ENCODE measurements at places on chromosomes 2 and 18.

GRCh38 chr2:23806201-23806600, 120.7 kb downstream of the ATAD2B start:
- no peak for DNase-seq

GRCh38 chr2:105102963-105103421, 65.1 kb downstream of the MRPS9 start:
- no peak for DNase-seq

DNA sequence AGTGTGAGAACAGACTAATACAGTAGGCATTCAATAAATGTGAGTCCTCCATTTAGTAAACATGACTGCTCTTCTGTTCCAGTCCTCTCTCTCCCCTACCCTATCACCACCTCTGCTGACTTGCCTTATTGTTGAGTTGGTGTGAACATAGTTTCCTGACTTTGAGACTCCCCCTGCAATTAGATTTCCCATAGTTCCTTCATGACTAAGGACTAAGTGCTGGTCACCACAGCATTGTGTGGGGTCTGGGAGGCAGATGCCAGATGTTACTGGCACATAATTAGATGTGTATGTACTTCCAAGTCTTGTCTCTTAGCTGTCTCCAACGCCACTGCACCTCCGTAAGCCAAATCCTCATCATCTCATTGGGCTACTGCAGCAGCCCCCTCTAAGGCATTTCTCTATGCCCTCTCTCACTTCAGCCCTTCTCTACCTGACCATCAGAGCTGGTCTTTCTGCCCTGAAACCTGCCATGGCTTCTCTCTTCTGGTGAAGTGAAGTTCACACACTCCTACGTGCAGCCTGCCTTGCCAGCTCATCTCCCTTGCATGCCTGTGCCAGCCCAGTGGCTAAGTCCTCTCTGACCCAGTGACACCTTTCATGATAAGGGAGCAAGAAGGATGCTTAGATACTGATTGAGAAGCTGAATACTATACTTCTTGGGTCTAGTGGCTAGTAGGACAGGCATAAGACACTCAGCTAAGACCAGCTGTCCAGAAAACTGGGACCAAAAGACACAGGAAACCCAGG, 81.6 kb upstream of the ALPP start:
- no peak for DNase-seq

GRCh38 chr18:5461041-5461440, 82.8 kb downstream of the EPB41L3 start:
- no peak for DNase-seq

DNA sequence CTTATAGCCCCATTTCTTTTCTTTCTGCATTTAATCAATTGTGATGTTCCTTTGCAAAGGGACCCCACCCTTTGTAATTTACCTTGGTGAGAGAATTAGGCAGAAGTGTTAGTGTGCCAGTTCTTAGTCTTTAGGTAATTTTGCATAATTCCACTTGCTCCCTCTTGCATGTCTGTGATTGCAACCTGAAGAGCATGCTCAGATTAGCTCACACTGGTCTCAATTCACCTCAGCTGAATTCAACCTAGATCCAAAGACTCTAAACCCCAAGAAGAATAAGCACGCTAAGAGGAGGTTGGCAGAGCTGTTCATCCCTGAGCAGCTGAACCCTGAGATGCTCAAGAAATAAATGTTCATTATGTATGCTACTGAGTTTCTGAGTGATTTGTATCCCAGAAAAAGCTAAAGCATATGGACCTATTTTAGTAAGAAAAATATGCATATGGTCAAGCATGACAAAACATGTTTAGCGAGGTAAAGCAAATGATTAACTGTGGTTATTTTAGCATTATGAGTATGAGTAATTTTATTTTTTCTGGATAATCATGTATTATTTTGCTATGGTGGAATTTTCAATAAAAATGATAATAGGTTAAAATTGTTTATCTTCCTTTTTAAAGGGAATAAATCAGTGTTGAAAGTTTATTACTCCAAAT, 299.2 kb upstream of the ZSWIM2 start:
- DNase-seq, result no peak

DNA sequence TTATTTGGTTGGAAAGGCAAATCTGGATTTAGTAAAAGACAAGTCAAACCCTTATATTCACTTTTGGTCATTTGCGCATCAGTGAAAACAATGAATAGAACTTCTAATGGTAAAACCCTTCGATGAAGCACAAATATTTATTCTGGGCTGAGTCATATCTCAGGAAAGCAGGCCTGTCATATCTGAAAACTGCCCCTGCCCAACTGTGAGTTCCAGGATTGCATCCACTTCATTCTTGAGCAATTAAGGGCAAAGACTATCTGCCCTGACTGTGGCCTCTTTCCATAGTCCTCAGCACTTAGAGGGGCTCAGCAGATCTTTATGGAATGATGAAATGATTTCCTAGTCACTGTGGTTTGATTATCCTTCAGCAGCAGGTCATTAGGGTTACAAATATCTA, 795.2 kb upstream of the ID2 start:
- no peak for DNase-seq

DNA sequence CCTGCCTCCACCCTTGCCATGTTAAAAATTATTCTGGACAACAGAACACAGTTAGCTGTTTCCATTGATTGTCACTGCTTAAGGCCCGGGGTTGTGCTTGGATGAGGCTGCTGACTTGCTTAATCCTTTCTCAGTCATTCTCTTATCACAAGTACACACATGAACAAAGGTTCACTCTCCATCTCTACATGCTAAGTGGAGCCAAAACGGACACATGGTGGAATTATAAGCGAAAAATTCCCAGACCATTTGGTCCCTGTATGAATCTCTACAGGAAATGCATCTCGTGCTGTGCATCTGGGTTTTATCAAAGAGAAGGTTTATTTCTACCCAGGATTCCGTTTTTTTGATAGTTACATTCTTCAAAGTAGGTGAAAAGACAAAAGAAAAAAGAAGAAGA, 177.5 kb upstream of the ETAA1 start:
- DNase-seq, result no peak

DNA sequence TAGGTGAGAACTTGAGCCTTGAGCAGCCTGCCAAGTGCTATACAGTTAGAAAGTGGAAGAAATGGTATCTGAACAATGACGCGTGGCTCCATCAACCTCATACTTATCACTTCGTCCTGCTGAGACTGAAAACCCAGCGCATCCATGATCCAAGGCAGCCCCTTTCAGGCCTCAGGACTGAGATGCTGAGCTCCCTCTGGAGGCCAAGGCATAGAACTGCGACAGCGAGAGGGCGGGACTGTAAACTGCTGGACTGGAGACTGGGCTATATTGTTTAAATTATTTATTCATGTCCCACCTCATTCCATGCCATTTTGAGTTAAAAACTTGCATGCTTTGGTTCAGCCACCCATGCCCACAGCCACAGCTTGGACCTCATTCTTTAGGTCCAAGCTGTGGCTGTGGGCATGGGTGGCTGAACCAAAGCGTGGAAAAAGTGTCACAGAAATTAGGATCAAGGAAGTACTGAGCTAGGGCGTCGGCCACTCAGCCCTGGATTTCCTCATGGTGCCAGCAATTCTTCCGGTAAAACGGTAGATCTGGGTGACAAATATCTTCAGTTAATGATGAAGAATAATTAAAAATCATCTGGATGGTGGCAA, 195.5 kb downstream of the L3MBTL4 start:
- no peak for DNase-seq

DNA sequence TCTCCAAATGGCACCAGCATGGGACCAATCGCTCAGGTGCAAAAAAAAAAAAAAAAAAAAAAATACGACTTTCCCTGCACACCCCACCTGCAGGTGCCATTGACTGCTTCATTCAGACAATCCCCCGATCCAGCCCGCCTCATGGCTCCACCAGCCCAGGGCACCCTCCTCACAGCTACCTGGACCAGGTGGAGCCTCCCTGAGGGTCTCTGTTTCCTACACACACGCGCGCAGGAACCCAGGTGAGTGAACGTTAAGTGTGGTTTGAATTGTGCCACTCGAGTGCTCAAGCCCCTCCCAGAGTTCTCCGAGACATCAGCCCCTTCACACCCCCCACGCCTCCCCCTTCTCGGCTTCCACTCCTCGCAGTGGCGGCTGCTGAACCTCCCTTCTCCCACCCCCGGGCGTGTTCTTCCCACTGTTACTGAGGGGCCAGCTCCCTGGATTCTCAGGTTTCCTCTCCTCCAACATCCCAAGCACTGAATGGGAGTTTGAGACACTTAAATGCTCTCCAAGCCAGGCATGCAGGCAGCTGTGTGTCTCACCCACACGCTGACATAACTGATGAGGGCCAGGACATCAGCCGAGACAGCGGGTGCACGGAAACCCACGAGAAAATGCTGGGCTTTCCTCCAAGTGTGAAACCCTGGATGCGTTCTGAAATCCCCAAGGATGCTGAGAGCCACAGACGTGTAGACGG, 88.8 kb upstream of the SNTG2 start:
- no peak for DNase-seq

DNA sequence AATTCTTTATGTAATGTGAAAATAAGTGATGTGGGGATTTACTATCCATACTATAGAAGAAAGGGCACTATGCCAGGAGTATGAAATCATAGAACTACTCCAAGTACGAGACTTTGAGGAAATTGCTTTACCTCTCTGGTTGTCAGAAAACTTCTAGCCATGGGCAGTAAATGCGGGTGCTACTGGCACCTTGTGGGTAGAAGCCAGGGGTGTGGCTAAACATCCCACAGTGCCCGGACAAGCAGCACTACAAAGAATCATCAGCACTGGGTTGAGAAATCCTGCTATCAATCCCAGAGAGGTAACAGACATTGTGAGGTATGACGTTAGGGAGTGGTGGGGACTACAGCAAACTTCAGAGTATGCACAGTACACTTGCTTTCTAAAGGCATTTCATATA, 453.5 kb upstream of the TNP1 start:
- no peak for DNase-seq

- DNase-seq, result no peak
Measured at GRCh38 chr2:96325041-96325883, at the start of gene ITPRIPL1. ITPRIPL1 (plus strand) TSS chr2:96325317; CDS start chr2:96325840, 523 bp downstream.

- no peak for DNase-seq
Measured at GRCh38 chr2:69177063-69177771, 164.2 kb downstream of the ANTXR1 start.

GRCh38 chr2:176592216-176592615, 323.0 kb downstream of the MTX2 start:
- DNase-seq, result no peak

DNA sequence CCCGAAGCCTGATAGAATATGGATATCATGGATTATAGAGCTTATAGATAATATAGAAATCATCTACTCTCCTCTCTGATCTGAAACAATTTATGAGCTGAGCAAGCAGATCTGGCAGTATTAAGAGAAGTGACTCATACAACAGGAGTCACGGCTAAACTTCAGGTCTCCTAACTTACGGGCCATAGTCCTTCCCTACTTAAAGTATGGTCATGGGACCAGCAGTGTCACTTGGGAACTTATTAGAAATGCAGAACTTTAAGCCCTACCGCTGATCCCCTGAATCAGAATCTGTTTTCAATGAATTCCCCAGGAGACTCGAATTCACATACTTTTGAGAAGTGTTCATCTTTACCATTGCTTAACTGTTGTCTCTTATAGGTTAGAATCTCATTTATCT, 195.7 kb upstream of the FANCL start:
- DNase-seq, result no peak

- DNase-seq, result no peak
Measured at GRCh38 chr18:55525845-55526244, 62.1 kb downstream of the TCF4 start.

DNA sequence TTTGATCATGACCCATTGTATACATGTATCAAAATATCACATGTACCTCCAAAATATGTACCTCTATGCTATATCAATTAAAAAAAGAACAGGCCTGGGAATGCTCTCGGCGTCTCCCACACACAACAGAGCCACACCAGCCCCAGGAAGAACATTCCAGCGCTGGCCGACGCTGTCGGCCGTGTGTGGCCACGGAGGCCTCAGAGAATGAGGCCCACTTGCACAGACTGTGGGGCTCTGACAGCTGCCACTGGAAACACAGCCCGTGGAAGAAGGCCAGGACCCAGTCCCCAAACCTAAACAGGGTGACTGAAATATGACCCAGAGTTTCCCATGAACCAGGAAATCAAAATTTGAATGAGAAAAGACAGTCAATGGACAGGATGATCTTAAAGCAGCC, 69.7 kb downstream of the EIPR1 start:
- no peak for DNase-seq

DNA sequence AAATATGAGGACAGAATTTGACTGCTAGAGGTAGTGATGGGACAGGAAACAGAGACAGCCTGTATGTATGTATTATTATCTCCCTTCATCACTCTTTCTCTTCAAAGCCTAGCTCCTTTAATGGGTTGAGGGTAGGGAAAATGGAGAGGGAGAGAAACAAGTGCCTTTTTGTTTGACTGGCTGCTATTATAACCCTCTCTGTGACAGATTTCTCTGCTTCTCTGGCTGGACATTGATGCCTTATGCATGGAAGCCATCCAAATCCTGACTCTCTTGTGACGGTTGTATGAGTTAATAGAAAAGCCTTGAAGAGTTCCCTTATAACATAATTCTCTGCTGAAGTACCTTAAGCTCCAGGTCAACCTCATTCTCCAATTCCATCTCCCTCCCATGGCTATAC, 118.5 kb upstream of the COL5A2 start:
- no peak for DNase-seq

- DNase-seq, result no peak
Measured at GRCh38 chr18:11392980-11393885, 216.2 kb upstream of the SLC35G4 start.

DNA sequence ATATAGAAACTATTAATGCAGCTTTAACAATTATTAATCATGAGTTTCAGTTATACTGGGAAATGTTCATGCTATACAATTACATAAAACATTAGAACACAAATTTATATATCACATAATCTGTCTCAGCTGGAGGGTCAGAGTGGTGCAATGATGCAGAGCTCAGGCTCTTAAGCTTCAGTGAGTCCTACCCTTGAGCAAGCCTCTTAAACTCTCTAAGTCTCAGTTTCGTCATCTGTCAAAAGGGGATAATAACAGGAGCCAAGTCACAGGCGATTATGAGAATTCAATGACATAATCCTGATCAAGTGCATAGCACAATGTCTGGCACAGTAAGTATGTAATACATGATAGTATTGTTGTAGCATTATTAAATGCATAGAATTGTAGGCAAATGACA, 46.0 kb downstream of the LAMA1 start:
- no peak for DNase-seq

GRCh38 chr2:153222231-153223165, 256.1 kb downstream of the RPRM start:
- no peak for DNase-seq

GRCh38 chr2:3139906-3140305, 237.7 kb downstream of the EIPR1 start:
- no peak for DNase-seq
